ENCODE measurements at places on chromosomes 1 and 21.

DNA sequence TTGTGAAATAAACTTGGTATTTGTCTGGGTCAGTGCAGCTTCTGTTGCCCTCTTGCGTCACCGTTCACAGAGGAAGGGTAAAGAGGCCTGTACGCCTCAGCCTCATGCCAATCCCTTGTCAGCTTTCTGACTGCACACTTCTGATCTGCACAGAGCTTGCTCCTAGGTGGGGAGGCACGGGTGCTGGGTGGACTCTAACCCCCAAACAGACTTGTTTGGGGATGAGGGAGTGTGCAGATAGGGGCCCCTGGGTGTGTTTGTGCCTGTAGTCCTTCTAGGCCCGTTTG lies 803 bp upstream of the B4GALT2 start:
- no peak for DNase-seq

- DNase-seq: no peak
Observed at GRCh38 chr1:115761601-115762302, 6.8 kb downstream of the CASQ2 start.

- DNase-seq: no peak
Observed at GRCh38 chr1:52158218-52158617, 16.3 kb downstream of the ZFYVE9 start.

- DNase-seq: no peak
Observed at GRCh38 chr1:199551967-199552565, 475.4 kb upstream of the NR5A2 start.

DNA sequence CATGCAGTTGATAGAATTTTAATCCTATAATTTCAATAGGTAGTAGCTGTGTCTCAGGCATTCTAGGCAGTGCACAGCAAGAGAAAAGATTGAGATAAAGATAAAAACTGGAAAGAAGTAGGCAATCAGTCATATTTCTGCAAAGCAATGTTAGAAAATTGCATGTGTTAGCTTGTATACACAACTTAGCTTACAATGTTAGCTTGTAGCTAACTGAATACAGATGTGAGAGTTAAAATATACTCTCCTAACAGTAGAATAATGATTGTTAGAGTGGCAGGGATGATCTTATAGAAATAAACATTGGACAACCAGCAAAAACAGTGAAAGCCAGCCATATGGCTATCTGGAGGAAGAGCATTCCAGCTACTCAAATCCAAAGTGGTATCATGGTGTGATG lies 29.0 kb downstream of the PTPRC start:
- no peak for DNase-seq

DNA sequence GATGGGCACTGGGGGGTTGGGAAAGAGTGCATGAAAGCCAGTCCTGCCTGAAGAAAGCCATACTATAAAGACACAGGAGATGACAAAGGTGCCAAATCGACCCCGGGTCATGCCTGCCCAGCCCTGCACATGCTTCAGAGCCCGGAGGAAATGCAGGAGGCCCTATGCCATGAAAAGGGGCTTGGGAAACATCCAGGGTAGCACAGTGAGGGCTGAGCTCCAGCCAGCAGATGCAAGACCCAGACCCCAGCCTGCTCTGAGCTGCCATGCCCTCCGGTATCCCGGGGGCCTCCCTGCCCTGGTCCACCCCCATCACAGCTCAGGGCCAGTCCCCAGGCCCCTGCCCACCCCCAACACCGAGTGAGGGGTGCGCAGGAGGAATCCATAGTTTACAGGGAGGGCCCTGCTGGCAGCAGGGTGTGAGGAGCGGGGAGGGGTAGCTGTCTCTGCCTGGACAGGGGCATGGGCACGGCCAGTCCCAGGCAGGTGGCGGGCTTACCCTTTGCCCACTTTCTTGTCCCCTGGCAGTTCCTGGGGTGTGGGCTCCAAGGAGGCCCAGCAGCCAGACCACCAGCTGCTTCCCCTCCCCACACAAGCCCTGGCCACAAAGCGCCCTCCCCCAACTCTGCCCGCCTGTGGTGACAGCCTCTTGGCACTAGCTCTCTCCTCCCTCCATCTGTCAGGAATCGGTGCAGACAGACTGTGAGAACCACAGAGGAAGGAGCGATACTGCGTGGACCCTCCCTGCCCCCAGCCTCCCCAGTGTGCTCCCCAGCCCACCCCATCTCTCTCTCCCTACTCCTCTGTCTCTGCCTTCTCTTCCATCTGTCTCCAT lies 16.8 kb downstream of the LRP8 start:
- no peak for DNase-seq

DNA sequence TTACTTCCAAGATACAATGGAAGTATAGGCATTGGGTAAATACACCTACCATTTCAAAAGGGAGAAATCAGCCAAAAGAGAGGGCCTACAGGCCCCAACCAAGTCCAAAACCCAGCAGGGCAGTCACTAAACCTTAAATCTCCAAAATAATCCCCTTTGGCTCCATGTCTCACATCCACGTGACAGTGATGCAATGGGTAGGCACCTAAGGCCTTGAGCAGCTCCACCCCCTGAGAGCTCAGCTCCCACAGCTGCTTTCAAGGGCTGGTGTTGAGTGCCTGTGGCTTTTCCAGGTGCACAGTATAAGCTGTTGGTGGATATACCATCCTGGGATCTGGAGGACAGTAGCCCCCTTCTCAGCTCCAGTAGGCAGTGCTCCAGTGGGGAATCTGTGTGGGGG lies 72.5 kb downstream of the UROD start:
- DNase-seq: no peak

GRCh38 chr21:25691976-25692375 lies 42.7 kb downstream of the ATP5PF start:
- DNase-seq: no peak

DNA sequence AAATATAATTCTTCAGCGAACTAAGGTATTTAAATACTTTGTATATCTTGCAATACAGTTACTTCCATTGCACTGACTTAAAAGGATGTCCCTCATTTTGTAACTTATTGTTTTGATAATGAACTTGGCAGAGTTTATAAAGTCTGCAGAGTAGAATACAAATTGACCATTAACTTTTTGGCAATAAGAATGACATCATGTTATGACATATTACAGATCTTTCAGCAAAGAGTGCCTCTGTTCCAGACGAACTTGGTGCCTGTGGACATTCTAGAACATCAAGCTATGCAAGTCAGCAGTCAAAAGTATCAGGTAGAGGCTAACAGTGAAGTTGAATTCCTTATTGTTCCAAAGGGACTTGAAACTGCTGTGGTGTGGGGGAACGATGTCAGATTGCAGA lies 32.9 kb downstream of the HENMT1 start:
- DNase-seq: no peak

GRCh38 chr1:151147132-151147503 lies 687 bp upstream of the SEMA6C start:
- no peak for DNase-seq

- DNase-seq: no peak
Observed at GRCh38 chr1:119101563-119101962, 38.9 kb downstream of the WARS2 start.

GRCh38 chr1:30809514-30810263 lies 52.1 kb upstream of the LAPTM5 start:
- DNase-seq: no peak

DNA sequence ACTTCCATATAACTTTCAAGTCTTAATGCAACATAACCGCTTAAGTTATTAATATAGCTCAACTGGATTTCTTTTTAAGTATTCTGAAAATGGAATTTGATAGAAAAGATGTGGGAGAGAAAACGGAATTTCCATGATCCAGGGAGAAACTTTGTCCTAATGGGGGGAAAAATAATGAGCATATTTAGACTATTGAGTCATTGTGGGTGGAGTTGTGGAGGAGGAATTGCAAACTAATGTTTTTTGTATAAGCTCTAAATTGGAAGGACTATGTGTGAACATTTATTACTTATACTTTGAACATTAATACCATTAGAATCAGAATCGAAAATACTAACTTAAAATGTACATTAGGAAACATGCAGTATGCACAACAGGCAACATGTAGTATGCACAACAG lies 159.9 kb upstream of the NEGR1 start:
- DNase-seq: no peak

- no peak for DNase-seq
Observed at GRCh38 chr1:75129660-75129982, 4.6 kb upstream of the LHX8 start.

- no peak for DNase-seq
Observed at GRCh38 chr1:159201642-159202041, 3.0 kb upstream of the ACKR1 start.

GRCh38 chr1:206606867-206607266 lies 5.4 kb downstream of the EIF2D start:
- no peak for DNase-seq

- DNase-seq: no peak
Observed at GRCh38 chr1:6010554-6010953, 18.3 kb upstream of the NPHP4 start.

- no peak for DNase-seq
Observed at GRCh38 chr1:204830747-204831146, 39.9 kb upstream of the NFASC start.

DNA sequence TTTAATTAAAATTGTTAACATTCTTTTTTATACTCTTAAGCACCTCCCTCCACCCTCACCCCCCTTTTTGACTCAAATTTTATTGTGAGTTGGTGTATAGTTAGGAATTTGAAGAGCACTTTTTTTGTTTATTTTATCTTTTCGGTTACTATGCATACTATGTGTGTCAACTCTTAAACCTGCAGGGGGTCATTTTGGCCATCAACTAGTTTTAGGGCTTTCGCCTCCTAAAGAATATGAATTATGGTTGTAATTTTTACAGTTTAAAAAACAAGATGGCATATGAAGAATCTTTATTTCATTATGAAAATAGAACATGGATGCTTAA lies 9.7 kb downstream of the BACH1 start:
- DNase-seq: no peak

DNA sequence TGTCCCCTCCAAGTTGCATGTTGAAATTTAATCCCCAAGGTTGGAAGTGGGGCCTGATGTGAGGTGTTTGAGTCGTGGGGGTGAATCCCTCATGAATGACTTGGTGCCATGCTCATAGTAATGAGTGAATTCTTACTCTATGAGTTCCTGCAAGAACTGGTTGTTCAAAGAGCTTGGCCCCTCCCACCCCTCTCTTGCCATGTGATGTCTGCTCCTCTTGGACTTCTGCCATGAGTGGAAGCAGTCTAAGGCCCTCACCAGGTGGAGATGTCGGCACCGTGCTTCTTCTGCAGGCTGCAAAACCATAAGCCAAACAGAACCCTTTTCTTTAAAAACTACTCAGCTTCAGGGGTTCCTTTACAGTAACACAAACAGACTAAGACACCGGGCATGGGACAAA lies 14.3 kb downstream of the G0S2 start:
- no peak for DNase-seq

GRCh38 chr1:65198096-65198495 lies 50.1 kb downstream of the AK4 start:
- no peak for DNase-seq

DNA sequence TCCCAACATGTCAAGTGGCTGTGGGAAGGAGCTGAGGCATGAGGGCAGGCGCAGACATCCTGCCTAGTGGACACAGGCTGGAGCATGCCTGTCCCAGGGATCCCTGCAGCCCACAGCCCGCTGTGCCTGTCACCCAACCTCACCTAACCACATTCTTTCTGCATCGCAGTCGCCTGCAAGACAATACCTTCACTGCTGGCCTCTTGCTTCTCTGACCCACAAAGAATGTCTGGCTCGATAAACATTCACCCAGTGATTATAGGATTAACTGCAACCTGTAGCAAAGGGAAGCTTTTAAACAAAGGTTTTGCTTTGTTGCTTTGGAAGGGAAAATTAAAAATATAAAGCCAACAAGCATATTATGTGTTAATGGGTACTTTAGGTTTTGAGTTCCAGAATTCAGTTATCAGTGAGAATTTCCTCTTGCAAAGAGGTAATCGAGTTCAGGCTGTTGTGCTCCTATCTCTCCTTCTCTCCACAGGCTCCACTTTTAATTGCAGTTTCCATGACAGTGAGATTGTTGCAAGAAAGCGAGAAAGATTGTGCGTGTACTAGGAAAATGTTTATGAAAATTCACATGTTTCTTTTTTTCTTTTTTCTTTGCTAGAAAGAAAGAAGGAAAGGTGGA lies 40.0 kb upstream of the ZNF648 start:
- no peak for DNase-seq

GRCh38 chr1:230231774-230232145 lies 164.7 kb downstream of the GALNT2 start:
- no peak for DNase-seq

DNA sequence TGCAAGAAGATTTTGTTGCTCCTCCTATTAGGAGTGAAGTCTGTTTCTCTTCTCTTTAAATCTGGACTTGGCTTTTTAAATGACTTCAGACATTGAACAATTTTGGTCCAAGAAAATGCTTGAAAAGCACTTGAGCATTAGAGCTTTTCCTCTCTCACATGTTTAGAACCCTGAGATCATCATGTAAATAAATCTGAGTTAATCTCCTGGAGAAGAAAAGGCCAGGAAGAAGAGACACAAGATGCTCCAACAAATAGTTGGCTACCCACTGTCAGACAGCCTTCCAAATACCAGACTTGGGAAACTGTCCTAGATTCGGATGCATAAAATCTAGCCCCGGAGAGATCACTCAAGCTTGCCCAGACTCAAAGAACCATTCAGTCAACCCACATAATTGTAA lies 1353.1 kb upstream of the ADGRL4 start:
- DNase-seq: no peak

- no peak for DNase-seq
Observed at GRCh38 chr1:205049479-205049878, 6.5 kb downstream of the CNTN2 start.

DNA sequence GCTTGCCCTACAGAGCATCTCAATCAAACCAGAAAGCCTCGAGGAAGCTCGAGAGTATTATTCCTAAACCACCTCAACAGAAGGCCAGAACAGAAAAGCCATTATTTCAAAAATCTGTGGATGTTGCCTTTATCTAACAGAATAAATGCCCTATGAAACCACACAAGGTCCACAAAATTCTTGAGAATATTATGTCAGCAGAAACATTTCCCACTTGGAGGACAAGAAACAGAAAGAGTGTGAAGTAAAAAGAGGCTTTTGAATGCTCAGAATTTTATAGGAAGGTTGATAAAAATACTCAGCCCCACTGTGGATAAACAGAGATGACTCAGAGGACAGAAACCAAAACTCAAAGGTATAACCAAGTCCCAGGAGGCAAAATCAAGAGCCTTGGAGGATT lies 146.4 kb upstream of the LRRC7 start:
- no peak for DNase-seq

GRCh38 chr1:52665006-52665941 lies 32.3 kb downstream of the SHISAL2A start:
- DNase-seq: no peak

- DNase-seq: no peak
Observed at GRCh38 chr21:37531431-37531932, 164.9 kb downstream of the DYRK1A start.

- no peak for DNase-seq
Observed at GRCh38 chr1:211715971-211716370, 40.5 kb upstream of the NEK2 start.

- DNase-seq: no peak
Observed at GRCh38 chr1:219432191-219432606, 180.7 kb downstream of the ZC3H11B start.

- DNase-seq: no peak
Observed at GRCh38 chr1:115301438-115302020, 36.5 kb downstream of the NGF start.

Data from stimulated activated CD4-positive, alpha-beta T cell treated with anti-CD3 and anti-CD28 coated beads, Interleukin-15, amount 100 ng/mL, for 1 hour (primary cell).